ENCODE measurements at places on chromosomes 5 and 9.

GRCh38 chr9:14004110-14004509 lies 309.8 kb downstream of the NFIB start:
- DNase-seq = no peak

DNA sequence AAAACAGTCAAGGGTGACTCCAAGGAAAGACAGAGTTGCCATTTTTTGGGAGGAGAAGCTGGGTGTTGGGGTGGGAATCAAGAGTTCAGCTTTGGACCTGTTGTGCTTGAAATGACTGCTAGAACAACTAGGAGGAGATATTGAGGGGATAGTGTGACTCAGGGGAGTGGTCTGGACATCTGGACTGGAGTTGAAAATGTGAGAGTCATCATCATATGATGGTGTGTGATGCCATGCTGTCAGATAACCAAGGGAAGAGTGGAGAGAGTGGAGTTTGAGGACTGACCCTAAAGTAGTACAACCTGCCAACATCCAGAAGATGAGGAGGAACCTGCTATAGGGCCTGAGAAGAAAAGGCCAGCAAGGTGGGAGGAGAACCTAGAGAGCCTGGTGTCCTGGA lies 199.7 kb downstream of the ARHGEF28 start:
- DNase-seq = no peak

- DNase-seq = peak; percentile 62
Measured at GRCh38 chr9:126805554-126806262, 868 bp downstream of the ZBTB43 start.

GRCh38 chr5:96214442-96215197 lies 218.4 kb downstream of the PCSK1 start:
- no peak for DNase-seq

Data from activated CD4-positive, alpha-beta T cell treated with anti-CD3 and anti-CD28 coated beads for 24 hours (primary cell).